Fibroblast of skin of abdomen (primary cell): ENCODE measurements at places on chromosomes 1 and 21.

- no peak for DNase-seq
Measured at GRCh38 chr1:227306689-227307088, 11.6 kb downstream of the CDC42BPA start.

DNA sequence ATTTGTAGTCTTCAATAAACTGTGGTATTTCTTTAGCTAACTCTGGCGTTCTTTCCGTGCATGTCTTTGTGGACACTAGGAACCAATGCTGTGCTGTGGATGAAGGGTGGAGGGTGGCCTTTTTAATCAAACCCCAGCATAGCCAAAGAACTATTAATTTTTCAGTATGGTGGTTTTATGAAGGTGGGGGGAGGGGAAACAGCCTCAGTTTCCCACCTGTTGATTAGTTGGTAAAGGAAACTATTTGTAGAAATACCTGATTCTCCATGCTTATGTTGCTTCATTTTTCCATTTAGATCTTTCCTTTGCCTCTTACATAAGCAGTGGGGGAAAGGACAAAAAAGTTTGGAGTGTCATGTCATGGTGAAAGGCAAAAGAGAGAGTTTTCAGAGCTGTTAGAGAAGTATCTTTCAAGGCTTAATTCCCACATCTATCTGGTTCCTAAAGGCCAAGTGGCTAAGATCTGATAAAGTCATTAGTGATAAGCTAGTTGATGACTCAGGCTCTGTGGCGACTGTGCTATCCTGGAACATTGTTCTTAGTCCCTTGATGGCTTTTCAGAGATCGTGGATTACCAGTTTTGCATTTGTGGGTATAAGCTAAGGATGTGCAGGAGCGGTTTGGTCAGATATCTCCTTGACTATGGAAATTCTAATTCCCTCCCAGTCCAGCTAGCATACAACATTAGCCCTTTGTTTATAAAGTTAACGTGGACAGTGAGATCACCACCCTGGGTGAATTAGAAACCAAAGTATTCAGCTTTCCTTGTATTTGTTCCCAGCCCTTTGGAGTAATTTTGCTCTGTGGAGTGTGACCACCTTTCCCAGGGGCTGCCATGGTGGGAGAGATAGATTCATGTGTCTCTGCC, 8.7 kb upstream of the HAX1 start:
- DNase-seq: no peak

DNA sequence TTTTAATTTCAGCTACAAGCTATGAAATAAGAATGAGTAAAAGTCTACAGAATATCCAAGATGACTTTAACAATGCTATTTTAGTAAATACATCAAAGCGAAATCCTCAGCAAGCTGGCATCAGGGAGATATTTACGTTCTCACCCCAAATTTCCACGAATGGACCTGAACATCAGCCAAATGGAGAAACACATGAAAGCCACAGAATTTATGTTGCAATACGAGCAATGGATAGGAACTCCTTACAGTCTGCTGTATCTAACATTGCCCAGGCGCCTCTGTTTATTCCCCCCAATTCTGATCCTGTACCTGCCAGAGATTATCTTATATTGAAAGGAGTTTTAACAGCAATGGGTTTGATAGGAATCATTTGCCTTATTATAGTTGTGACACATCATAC, 13.7 kb upstream of the CLCA1 start:
- no peak for DNase-seq

DNA sequence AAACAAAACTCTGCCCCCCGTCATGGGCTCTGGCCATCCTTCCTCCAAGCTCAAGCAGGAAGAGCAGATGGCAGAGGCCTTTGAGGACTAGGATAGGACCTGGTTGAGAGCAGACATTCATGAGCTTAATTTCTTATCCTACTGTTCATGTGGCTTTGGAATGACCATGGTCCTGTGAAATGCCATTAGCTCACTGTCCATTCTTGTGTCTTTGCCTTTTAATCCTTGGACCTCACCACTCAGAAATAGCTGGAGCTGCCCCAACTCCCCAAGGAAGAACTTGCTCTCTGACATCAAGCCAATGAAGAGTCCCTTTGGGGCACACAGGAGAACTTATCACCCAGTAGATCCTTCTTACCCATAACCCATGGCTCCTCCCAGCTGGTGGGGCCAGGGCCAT, 11.6 kb upstream of the FAM20B start:
- DNase-seq: no peak
